ENCODE measurements at places on chromosomes 6 and 20. TPM values are rescaled to one million over a fixed set of nuclear protein-coding genes. Genes with fewer than 3 reads are reported as not detected.

GRCh38 chr6:106102967-106103727, 17.0 kb downstream of the PRDM1 start:
- no peak for DNase-seq

The CLVS2 gene
- total RNA-seq = not detected

DNA sequence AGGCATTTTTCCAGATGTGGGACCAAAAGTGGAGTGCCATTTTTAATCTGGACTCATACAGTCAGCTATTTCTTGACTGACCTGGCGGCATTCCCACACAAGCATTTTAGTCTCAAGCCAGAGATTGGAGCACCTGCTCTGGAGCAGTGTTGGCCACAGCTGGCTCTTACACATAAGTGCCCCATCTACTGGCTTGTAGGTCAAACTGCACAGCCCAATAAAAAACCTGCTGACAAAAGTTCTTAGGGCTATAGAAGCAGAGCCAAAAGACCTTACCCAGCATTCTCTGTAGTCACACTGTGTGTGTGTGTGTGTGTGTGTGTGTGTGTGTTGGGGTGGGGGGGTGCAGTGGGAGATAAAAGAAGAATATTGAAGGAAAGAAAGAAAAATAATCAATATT, 38.6 kb upstream of the SENP6 start:
- DNase-seq = peak; percentile 32

The FRMD1 gene
- total RNA-seq = not detected

DNA sequence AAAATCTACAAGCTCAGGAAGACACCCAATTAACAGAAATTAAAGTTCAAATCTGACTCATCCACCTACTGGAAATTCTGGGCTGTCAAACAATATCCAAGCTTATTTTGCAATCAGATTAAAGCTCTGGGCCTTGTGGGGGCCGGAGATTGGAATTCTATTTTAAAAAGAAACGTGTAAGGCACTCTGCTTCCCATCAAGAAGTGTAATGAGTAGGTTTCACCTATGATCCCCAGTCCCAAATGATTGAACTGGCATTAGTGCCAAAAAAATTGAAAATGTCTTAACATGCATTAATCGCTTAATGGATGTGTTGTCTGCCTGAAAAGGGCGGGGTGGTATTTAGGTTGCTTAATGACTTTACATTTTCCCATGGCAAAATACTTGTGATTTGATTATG, 542.4 kb upstream of the BTBD3 start:
- no peak for DNase-seq

The STXBP5 gene
- 35.9 TPM for total RNA-seq

- DNase-seq = no peak
Observed at GRCh38 chr20:61712688-61713087, 353.0 kb downstream of the TAF4 start.

DNA sequence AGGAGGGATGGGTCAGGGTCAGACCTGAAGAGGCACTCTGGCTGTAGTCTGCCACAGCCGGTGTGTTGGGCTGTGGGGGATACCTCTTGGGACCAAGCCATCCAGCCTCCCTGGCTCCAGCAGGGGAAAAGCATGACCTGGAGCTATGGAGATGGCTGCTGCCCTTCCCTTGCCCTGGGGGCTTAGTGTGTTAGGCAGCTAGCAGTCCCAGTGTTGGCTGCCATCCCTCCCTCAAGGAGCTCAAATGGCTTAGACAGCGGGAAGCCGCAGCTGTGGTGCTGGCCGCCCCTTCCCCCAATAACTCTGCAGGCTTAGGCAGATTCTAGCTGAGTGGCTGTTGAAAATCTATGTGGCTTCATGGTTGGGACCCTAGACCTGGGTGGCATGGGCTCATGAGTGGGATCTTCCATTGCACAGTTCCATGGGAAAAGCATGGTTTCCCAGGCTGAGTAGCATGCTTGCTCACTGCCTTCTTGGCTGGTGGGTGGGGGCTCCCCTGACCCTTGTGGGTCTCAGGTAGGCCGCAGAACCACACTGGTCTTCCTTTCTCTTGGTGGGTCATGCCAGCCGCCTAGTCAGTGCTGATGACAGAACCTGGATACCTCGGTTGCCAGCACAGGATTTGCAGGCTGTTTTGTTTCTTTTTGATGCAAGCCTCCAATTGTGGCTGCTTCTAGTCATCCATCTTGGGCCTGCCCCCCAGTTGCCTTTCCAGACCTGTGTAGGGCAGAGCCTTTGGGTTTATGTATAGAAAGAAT, 69.0 kb upstream of the AHI1 start:
- DNase-seq = no peak

The ERGIC3 gene
- 128 TPM for total RNA-seq

- DNase-seq = no peak
Observed at GRCh38 chr6:148839044-148839443, 92.2 kb downstream of the UST start.

The FOXF2 gene
- not detected for total RNA-seq

The L3MBTL1 gene
- 15.4 TPM for total RNA-seq

DNA sequence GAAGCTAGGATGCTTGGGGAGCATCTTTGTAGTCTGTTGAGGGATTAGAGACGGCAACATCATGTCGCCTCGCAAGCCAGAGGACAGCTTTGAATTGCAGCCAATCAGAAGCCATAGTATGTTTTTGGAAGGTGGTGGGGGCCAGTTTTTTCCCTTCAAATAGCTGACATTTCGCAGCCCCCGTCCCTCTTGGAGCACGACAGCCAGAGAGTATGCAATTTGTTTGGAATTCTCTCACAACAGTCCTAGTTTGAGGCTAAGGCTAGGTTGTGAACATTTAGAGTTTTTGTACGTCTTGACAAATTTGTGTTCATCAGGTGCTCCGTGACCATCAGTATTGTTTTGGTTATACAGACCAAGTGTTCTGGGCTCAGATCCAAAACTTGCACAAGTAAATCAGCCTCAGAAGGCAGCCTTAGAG, 83.3 kb downstream of the PLCB1 start:
- no peak for DNase-seq

DNA sequence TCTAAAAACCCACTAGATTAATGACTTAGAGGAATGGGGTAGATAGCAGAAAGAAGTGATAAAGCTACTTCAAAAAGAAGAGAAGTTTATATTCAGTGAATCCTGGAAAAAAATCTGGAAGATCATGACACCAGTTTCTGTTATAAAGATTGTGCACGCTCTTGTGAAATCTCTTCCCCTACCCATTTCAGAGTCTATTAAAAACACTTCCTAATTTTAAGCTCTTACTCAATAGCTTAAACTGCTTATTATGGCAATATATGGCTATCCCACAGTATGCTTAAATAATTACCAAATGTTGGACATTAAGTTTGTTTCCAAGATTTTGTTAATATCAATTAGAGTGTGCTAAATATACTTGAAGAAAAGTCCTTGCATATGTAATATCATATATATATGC, 585.3 kb upstream of the MAN1A1 start:
- no peak for DNase-seq

The CST5 gene
- total RNA-seq = not detected

DNA sequence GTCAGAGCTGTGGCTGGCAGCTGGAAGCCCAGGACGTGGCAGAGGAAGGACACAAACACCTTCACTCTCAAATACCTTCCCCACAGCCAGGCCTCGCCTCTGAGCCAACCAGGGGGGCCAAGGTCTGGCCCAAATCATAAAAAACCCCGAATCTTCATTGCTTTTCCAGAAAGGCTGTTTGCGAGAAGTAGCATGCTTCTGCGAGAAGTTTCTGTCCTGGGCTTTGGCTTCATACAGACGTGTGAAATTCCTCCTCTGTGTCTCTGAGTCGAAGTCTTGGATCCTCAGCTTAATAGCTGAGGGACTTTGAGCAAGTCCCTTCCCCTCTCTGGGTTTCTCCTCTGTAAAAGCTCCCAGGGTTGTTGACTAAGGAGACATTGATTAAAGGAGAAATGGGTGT, 63.0 kb downstream of the CHMP4B start:
- DNase-seq = no peak

GRCh38 chr20:8656335-8656734, 412.6 kb upstream of the PLCB4 start:
- DNase-seq = no peak

The UBD gene
- not detected for total RNA-seq

The DEK gene
- 80.9 TPM for total RNA-seq

- DNase-seq = no peak
Observed at GRCh38 chr20:4018023-4018748, 2.8 kb upstream of the RNF24 start.

DNA sequence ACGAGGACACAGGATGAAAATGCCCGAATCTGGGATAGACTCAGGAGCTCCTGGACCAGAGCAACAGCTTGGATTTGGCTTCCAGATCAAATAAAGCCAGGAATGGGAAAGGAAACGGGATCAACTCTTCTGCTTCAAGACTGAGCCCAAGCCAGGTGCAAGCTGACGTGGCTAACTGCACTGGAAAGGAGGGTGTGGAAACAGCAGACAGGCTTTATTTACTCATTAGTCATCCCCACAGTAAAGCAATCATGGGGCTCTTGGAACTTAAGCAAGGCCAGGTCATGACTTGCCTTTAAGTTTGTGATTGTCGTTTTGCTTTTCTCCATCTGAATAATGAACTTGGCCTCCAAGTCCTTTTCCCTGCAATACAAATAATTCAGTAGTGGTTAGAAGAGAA, 45.2 kb downstream of the KIF16B start:
- DNase-seq = no peak

DNA sequence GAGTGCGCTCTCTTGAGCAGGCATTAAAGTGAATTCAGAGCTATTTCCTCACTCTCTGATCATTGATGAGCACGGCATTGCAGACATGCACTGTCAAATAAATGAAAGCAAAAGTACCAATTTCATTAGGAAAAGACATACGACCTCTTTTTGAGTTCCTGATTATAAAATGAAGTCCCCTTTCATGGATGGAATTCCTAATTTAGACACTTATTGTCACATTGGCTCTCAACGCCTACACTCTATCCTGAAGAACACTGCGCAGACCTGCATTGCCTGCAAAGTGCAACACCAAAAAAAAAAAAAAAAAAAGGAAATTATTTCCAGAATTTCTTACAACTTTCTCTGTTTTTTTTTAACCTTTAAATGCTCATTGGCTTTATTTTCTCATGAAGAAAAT, 1.6 kb downstream of the ADGRB3 start:
- DNase-seq = no peak

DNA sequence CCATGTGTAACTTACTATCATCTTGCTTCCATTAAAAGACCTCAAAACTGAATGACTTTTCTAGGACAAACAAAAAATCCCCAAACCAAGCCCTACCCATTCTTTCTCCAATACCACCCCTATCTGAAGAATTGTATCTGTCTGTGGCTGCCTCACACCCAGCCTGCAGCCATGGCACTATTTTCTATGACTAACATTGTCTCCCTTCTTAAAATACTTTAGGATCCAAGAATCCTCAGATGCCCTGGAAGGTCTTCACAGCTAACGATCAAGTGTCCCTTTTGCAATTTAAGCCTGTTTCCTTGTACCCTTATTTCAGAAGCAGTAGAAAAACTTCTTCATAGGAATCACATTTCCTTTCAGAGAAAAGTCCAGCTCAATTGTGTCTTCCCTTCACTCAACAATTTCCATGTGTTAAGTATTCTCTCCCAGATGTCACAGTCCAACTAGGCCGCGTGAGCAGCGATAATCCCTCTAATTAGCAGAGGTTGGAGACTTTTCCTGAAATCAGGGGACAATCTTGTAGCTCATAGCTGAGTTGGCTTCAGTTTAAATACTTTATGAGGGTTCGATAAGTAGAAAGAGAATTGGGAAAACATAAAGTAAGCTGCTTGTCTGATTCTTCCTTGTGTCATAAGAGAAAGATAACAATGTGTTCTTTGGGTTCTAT, 5.2 kb upstream of the MEP1A start:
- no peak for DNase-seq

DNA sequence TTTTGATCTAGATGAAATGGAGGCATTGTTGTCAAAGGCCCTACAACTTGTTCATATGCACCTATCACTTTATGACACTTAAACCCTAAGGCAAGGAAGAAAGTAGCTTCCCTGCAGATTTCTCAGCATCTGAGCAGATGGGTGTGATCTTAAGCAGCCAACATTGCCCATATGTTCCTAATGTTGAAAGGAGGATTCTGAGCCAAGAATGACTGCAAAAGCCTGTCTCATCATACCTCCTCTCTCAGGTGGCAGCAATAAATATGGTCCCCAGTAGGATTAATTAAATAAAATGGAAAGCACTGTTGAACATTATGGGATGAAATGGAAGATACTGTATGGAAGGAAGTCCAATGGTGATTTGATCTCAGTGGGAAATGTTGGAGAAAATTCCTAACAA, 538.1 kb upstream of the MAN1A1 start:
- no peak for DNase-seq

GRCh38 chr20:5122873-5123260, 3.1 kb upstream of the PCNA start:
- no peak for DNase-seq

- DNase-seq = no peak
Observed at GRCh38 chr20:24684421-24684871, 215.0 kb downstream of the SYNDIG1 start.

DNA sequence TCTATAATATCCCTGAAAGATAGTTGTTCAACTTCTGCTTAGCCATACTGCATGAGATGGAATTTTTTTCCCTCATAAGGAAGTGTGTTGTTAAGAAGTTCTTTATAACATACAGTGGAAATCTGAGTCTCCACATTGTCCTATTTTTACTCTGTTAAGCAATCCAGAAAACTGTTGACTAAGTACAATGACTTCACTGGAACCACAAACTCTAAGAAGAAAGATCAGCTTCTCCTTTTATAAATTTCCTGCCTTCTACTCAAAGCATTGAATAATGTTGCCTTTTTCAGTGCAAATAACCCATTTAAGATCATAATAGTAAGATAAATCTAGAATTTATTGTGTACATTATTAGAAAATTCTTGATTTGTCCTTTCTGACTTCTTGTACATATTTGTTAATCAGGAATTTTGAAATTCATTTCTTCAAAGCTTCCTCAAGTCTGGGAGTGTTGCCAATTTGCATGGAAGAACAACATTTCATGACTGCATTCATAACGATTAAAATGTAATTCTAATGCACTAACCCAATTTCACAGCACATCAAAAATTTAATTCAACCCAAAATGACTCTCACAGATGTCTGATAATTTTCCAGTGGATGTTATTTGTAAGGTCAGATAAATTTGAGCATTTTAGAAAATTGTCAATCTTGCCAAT, 45.6 kb upstream of the ANKEF1 start:
- no peak for DNase-seq

- no peak for DNase-seq
Observed at GRCh38 chr6:30727920-30728553, 7.9 kb downstream of the TUBB start.

- DNase-seq = no peak
Observed at GRCh38 chr6:37056112-37056403, 50.6 kb downstream of the FGD2 start.

- no peak for DNase-seq
Observed at GRCh38 chr6:100719883-100720682, 161.0 kb downstream of the ASCC3 start.

The PPP1R3G gene
- not detected for total RNA-seq

- DNase-seq = no peak
Observed at GRCh38 chr6:139764498-139764986, 390.1 kb upstream of the CITED2 start.

DNA sequence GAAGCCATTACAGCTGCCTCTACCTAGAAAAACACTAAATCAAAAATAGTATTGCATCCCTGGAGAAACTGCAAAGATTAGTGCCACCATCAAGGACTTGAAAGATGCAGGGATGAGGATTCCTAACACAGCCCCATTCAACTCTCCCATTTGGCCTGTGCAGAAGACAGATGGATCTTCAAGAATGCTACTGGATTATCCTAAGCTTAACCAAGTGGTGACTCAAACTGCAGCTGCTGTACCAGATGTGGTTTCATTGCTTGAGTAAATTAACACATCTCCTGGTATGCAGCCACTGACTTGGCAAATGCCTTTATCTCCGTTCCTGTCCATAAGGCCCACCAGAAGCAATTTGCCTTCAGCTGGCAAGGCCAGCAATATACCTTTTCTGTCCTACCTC, 117.4 kb downstream of the TBC1D32 start:
- no peak for DNase-seq

Measured in natural killer cell (primary cell).